ENCODE measurements at places on chromosomes 5 and 9.

DNA sequence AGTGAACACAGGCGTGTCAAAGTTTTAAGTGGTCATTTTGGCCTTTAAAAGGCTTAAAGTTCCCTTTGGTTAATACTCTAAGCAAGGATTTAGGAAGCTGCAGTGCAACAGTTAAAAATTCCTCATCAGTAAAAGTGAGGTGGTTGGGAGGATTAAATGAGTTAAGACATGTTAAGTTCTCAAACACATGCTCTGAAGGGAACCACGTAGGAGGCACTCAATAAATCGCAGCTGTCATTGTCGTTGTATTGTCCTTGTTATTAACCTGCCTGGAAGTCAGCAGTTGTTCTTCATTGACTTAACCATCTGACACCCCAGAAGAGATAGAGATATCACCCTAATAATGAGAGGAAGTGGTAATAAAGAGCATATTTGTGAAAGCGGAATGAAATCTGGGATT lies 247.5 kb downstream of the MARCHF11 start:
- no peak for DNase-seq

GRCh38 chr5:147072622-147073021 lies 162.2 kb upstream of the STK32A start:
- DNase-seq, result no peak

DNA sequence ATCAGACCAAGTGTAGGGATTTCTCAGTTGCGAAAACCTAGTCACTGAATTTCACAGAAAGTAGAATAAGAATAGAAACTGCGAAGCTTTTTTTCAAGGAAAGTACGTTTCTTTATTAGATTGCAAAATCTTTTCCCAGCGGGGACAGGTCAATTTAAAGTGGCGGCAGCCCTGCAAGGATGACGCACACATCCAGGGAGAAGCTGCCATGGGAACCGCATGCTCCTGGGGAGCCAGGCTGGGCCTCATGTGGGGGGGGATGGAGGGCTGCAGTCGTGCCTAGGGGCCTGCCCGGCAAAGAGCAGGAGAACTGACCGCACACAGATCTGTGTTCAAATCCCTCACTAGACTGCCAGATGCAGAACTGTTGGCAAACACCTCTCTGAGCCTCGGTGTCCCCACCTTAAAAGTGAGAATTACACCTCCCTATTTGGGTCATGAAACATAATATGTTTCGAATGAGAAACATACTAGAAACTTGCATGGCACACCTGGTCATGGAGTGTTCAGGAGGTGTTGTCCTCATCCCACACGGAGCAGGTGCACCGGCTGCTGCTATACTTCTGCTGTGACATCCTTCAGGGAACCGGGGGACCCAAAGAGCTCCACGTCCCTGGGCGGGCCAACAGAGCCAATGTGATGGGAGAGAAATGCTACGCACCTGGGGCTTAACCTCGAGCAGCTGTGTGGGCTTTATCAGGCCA lies 127.8 kb upstream of the PHYKPL start:
- DNase-seq, result no peak

- DNase-seq, result no peak
These were observed 32.0 kb upstream of the HAPLN1 start for GRCh38 chr5:83752700-83753099.

- no peak for DNase-seq
These were observed 333.7 kb downstream of the CWC27 start for GRCh38 chr5:65102371-65102975.

DNA sequence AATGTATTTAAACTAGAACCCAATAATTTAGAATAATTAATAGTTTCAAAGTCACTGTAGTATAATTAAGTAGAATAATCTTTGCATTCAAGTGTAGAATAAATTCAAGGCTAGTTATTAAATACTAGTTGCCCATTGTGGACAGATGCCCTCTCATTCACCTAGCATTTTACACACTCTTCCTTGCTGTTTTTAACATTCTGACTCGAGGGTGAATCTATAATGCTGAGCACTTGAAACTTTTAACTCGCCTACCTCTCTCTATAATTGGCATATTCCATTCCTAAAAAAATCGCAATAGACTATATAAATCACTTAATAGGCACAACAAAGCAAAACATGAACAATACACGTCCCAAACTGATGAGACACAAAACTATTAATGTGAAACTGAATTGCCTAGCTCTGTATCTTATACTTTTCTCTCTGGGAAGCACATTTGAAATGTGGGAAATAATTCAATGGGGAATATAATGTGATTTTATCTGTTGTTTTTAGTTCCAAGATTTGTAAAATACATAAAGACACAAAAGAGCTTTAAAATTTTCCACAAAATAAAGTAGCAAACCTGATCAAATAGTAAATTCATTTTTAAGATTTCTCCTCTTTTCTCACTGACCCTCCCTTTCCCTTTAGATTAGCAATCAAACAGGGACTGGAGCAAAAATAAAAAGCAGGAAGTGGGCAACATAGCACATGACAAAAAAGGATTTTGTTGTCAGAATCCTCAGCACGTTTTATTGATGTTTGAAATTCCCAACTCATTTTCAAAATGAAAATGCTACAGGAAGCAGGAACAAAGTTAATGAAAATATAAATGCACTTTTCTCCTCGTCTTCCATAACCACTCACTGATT lies 295.6 kb downstream of the PDE4D start:
- DNase-seq, result no peak

DNA sequence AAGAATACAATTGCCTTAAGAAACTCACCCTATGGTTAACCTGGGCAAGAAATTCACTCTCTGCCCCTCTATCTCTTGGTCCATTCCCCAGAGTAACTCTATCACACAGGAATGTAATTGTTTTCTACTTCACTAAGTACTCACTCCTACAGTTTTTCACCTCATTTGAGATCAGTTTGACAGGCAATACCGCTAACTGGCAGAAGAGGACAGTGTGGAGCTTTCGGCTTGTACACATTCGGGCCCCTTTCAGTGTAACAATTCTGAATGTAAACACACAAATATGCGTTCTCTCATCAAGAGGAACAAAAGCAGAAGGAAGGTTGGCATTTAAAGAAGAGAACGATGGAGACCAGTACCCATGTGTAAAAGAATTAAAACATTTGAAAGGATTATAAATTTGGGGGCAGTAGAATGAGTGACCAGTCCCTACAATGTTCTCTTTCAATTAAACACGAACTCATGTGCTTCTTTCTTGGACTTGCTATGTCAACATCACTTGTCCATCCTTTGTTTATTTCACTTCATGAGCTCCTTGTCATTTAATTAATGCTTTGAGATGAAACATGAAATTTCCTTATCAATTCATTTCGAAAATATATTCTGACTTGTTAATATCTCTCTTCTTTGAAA lies 188.5 kb upstream of the GRAMD2B start:
- no peak for DNase-seq

- no peak for DNase-seq
These were observed 360.1 kb upstream of the PANK3 start for GRCh38 chr5:168939156-168939800.

DNA sequence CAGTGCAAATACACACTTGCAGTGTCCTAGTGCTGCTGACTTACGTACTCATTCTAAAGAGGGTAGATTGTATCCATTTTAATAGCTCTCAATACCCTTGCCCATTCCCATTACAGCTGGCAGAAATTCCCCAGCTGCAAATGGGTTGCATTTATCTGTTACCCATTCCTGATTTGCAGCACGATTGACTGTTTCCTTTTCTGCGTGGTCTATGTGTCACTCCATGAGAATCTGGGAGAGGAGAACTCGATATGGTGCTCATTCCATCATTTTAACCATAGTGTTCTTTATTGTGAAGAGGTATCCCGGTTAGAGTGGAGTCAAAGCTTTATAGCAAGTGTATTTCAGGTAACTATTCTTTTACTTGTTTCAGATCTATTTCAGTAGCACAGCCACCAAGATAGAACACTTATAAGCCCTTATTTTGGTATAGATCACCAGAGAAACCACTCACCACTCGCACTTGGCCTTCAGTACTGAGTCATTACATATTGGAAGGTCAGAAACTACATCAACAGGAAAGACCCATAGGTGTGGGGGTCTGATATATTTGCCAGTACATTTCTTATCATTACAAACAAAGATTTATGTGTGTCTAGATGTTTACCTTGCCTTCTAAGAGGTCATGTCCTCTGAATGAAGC lies 139.5 kb downstream of the MUSK start:
- DNase-seq, result no peak

GRCh38 chr5:125199968-125200865 lies 453.8 kb upstream of the ZNF608 start:
- no peak for DNase-seq

GRCh38 chr5:68673106-68673822 lies 420.6 kb upstream of the SLC30A5 start:
- no peak for DNase-seq

Data from hypothalamus (tissue), 51 donors.